ENCODE measurements at places on chromosomes 3 and 15.

DNA sequence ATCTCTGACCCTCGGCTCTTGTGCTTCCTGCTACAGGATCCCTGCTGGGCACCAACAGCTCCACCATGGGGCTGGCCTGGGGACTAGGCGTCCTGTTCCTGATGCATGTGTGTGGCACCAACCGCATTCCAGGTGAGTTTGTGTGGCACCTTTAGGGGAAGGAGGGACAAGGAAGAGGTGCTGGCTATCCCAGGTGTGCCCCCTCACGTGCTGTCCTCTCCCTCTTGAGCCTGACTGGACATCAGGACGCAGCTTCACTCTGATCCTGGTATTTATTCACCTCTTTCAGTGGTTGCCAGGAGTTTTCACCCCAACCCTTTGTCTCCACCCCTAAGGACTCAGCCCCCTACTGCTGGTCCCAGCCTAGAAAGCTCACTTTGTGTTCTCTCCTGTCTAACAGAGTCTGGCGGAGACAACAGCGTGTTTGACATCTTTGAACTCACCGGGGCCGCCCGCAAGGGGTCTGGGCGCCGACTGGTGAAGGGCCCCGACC lies 960 bp downstream of the THBS1 start:
- no peak for DNase-seq

- peak; percentile 33 for DNase-seq
These were observed 88.9 kb upstream of the CCNL1 start for GRCh38 chr3:157248590-157249422.

GRCh38 chr3:151918253-151919029 lies 45.0 kb downstream of the SUCNR1 start:
- DNase-seq, result peak; percentile 56

- no peak for DNase-seq
These were observed 53.0 kb downstream of the ATP2C1 start for GRCh38 chr3:130946882-130947281.

- DNase-seq, result no peak
These were observed 4.3 kb downstream of the GLB1 start for GRCh38 chr3:33092496-33093254.

DNA sequence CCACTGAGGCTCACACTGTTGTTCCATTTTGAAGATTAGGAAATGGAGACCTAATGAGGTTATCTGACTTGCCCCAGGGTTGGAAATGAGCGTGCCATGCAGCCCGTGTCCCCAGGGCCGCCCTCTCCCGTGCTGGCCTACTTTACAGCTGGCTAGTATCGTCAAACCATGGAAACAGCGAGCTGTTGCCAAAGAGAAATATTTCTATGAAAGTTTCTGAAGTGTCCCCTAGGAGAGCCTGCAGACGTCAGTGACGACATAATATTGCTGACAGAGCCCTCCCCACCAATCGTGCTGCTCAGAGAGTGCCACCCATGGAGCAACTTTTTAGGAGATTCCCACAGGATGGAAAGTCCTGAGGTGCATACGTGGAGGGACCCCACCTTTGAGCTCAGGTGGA lies 11.2 kb upstream of the FAM174B start:
- DNase-seq, result no peak

DNA sequence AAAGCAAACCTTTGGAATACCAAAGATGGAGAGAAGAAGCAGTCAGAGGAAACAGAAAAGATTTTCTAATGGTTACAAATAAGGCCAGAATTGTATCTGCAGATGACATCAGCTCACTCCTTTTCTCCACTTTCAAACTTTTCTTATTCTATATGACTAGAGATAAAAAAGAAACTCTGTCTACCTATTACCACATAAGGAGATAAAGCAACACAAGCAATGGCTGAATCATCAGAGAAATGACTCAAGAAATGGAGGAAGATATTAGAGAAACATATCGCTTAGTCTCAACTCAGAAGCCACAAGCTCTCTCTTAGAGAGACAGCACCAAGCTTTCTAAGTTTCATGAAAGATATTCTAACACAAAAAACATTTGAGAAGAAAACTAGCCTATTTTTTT lies 784.0 kb downstream of the ZPLD1 start:
- DNase-seq, result no peak

DNA sequence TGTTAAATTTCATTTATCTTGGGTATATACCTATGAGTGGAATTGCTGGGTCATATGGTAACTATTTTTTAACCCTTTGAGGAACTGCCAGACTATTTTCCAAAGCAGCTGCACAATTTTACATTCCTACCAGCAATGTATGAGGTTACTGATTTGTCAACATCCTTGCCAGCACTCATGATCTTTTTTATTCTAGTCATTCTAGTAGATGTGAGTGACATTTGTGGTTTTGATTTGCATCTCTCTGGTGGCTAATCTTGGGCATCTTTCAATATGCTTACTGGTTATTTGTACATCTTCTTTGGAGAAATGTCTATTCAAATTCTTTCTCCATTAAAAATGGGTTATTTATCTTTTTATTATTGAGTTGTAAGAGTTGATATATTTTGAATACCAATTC lies 21.3 kb upstream of the LRRC58 start:
- DNase-seq, result no peak

DNA sequence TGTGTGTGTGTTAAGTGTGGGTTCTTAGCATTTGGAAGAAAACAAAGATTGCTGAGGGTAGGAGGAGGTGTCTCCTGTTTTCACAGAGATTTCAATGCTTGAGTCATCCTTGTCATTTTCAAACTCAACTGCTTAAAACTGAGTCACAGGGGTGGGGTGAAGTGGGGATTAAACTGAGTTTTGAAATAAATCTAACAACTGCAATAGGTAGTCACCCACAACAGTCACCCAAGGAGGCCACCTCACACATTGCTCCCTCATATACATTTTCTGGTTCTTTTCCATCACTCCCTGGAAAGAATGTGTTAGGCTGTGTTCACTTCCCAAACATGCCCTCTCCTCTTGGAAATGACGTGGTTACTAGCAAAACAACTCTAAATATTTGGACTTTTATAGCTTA lies 187.7 kb upstream of the CMC1 start:
- DNase-seq, result peak; percentile 54

- DNase-seq, result no peak
These were observed 38.3 kb downstream of the CPN2 start for GRCh38 chr3:194312743-194313281.

- no peak for DNase-seq
These were observed 50.5 kb downstream of the CHST2 start for GRCh38 chr3:143170074-143170473.

- DNase-seq, result no peak
These were observed 9.5 kb downstream of the MAN2C1 start for GRCh38 chr15:75358771-75359536.

DNA sequence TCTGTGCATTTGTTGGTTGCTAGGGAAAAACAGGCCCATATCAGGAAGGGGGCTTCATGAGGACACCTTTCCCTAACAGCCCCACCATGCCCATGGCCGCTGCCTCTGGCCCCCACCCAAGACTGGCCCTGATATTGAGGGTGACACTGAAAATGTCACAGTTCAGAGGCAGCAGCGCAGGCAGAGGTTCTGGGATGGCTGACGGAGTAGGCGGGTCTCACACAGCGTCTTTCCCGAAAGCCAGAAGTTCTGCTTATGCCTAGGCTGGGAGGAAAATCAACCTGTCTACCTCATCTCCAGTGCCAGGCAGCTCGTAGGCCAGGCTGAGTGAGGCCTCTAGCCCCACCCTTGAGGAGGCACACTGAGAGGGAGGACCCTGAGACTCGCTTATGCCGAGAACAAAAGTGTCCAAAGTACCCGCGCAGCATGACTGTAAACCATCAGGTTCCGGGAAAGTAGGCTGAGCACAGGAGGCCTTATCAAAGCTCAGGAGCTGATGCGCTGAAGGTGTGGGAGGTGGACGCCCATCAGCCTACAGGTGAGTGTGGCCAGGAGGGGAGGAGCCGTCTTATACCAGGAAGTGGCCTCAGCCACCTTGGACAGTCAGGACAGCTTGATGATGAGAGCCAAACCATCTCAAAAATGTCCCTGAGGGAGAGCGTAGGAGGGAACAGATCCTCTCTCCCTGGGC lies 27.5 kb downstream of the GRAMD2A start:
- DNase-seq, result no peak

- no peak for DNase-seq
These were observed 19.8 kb downstream of the MORC1 start for GRCh38 chr3:109098079-109098644.

DNA sequence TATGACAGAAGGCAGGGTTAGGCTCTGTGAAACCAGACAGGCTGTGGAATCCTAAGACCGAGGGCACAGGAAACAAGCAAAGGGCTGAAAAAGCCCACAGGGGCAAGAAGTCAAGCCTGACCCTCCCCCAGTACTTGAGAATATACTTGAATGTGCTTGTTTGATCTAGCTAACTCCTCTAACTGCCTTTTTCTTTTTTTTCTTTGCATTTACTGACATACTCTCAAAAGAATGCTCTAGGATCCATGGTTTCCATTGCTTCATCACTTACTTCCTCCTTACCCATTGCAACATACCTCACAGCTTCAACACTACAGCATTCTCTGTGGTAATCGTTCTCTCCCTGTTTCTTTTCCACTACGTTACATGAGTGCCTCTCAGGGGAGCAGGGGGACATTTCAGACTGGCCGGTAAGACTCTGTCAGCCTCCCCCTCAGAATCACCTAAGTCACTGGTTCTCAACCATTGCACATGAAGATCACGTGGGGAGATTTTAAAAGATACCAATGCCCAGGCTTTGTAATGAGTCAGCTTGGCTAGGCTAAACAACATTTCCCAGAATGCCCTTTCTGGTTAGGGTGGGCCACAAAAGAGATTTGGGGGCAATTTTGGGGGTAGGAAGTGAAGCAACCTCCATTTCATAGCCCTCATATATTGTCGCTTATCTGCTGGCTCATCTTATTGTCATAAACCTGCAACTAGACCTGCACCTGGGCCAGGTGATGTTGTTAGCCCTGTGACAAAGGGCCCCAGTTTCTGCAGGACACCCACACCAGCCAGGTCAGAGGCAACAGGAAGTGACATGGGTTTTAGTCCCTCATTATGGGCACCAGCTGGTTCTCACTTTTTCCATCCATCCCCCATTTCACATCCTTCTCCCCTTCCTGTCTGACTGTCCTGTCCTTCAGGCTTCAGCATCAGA lies 24.6 kb upstream of the RSL24D1 start:
- DNase-seq, result no peak

- no peak for DNase-seq
These were observed 760 bp downstream of the FANCI start for GRCh38 chr15:89244574-89244903.

- DNase-seq, result no peak
These were observed 60.7 kb downstream of the ZNF621 start for GRCh38 chr3:40585381-40586016.

- no peak for DNase-seq
These were observed 12.9 kb upstream of the RASGRP1 start for GRCh38 chr15:38577424-38577987.

Data from Panc1 (cell line).